CD4-positive, alpha-beta memory T cell (primary cell): ENCODE measurements at places on chromosomes 4 and X. TPM values are rescaled to one million over a fixed set of nuclear protein-coding genes. Genes with fewer than 3 reads are reported as not detected.
A peak's percentile ranks its signal among the peaks of the same experiment; 100 is the strongest.

- H3K36me3 ChIP-seq: no peaks in the 10 kb centered on the region
- DNase-seq: no peak
- no peaks in the 10 kb centered on the region for H3K4me1 ChIP-seq
- H3K27ac ChIP-seq: no peak overlapping the region
- H3K27me3 ChIP-seq: no peaks in the 10 kb centered on the region
Measured at GRCh38 chr4:139913995-139914598, 239.9 kb downstream of the MAML3 start.

DNA sequence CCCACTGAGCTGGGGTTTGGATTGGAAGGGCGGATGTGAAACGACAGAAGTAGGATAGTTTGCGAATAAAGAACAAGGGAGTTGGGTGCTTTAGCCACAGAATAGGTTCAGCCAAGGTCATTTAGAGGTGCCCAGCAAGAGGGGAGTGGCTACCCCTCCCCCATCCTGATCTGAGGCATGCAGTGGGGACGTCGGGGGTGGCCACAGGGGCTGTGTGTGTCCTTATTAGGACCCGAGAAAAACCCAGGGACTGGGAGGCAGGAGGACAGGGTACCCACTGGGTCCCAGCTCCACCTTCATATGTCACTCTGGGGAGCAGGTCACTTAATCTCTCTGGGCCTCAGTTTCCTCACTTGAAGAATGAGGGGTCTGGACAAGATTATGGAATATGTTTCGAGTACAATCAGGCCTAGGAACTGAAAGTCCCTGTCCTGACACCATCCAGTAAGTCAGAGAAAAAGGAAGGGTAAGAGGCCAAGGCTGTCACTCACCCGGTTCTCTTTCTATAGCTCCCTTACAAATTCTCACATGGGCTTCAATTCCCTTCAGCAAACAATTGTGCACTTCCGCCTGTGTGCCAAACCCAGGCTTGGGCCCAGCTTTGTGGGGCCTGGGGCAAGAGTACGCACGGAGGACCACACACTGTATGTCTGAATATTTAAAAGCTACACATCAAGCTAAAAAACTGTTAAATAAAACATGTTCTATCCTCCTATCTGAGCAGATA is 4.2 kb upstream of the NYX start:
- no peaks in the 10 kb centered on the region for H3K27me3 ChIP-seq
- H3K36me3 ChIP-seq: no peaks in the 10 kb centered on the region
- peaks cover 6% of the 10 kb centered on the region for H3K4me1 ChIP-seq
- no peak for DNase-seq
- no peak overlapping the region for H3K27ac ChIP-seq
- peak overlapping the region; percentile 41 for H3K4me3 ChIP-seq

GRCh38 chrX:107775734-107776511 is at the start of gene TSC22D3:
TSS of gene TSC22D3 (minus strand) at chrX:107775787. CDS start at chrX:107775419, 368 bp downstream.
- H3K27me3 ChIP-seq: no peaks in the 10 kb centered on the region
- peak within 1 kb of the TSS; percentile 48 for H3K4me3 ChIP-seq
- no peaks in the 10 kb centered on the region for H3K36me3 ChIP-seq
- H3K27ac ChIP-seq: peak within 1 kb of the TSS; percentile 52
- peak; percentile 62 for DNase-seq

- H3K4me3 ChIP-seq: no peak overlapping the region
- no peak for DNase-seq
- no peaks in the 10 kb centered on the region for H3K4me1 ChIP-seq
- no peaks in the 10 kb centered on the region for H3K27me3 ChIP-seq
Measured at GRCh38 chr4:74920704-74921103, 12.2 kb upstream of the PARM1 start.

DNA sequence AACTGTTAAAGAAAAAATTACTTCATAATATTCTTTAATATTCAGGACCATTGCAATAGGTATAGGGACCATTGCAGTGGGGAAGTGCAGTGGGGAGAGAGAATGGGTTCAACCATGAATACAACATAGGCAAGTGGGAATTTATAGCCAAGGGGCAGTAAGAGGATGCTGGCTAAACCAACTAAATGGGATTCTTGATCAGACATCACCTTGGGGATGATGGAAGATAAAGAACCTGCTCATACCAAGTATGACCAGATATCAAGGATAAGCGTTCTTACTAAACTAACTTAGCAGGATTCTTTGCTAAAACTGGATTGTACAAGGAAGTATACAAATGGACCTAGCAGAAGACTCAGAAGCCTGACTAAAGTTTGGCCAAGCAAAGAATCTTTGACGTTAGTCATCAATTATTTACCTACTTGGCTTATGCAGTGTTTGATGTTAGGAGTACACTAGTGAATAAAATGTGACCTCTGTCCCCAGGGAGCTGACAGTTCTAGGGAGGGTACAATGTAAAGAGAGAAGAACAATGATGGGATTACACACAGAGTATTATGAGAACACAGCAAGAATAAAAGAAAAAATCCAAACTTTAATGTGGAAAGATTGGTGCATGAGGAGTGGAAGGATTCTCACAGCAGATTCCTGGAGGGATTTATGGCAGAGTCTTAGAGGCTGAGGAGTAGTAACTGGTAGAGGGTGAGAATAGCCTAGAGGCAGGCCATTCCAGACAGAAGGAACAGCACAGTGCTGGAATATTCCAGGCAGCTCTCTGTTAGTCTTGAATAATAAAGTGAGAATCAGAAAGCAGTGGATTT is 54.7 kb upstream of the MYOZ2 start:
- no peaks in the 10 kb centered on the region for H3K4me1 ChIP-seq
- H3K27me3 ChIP-seq: no peaks in the 10 kb centered on the region
- no peak overlapping the region for H3K4me3 ChIP-seq
- H3K27ac ChIP-seq: no peak overlapping the region

GRCh38 chr4:142687547-142688275 is 158.4 kb downstream of the INPP4B start:
- H3K27me3 ChIP-seq: no peaks in the 10 kb centered on the region
- no peak overlapping the region for H3K27ac ChIP-seq
- H3K4me1 ChIP-seq: no peaks in the 10 kb centered on the region

GRCh38 chr4:65083076-65083475 is 587.2 kb downstream of the EPHA5 start:
- no peaks in the 10 kb centered on the region for H3K27me3 ChIP-seq
- H3K4me3 ChIP-seq: no peak overlapping the region
- no peak for DNase-seq

Gene TMSB15B
- total RNA-seq: 6.1 TPM

Gene MEPE
- not detected for total RNA-seq

Gene SPANXA1
- total RNA-seq: not detected

DNA sequence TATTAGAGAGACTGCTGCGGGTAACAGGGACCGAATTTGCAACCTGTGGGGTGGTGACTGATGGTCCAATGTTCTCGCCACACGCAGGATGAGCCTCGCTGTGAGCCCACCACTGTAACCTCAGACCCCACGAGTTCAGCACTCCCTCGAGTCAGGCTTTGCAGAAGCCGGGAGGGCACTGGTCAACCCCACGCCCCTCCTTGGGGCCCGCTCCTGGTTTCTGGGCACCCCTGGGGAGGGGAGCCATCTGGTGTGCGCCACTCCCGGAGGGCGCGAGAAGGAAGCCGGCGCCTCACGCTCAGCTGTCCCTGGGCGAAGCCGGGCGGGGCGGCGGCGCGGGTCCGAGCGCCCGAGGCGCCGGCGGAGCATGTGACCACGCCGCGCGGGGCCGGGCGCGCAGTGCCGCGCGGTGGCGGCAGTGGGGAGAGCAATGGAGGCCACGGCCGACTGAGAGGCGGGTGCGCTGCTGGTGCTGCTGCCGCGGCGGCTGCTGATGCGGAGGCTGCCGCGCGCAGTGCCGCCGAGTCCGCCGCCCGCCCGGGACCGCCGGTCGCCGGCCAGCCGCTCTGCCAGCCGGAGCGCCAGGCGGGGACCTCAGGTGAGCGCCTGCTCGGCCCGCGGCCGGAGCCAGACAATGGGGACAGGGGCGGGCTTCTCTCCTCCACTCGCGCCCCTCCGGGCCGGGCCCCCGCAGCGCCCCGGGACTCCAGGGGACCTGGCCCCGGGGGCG is 100.1 kb downstream of the CEP135 start:
- H3K36me3 ChIP-seq: no peaks in the 10 kb centered on the region
- no peak overlapping the region for H3K27ac ChIP-seq
- DNase-seq: peak; percentile 12
- peaks cover 20% of the 10 kb centered on the region for H3K27me3 ChIP-seq
- no peak overlapping the region for H3K4me3 ChIP-seq

DNA sequence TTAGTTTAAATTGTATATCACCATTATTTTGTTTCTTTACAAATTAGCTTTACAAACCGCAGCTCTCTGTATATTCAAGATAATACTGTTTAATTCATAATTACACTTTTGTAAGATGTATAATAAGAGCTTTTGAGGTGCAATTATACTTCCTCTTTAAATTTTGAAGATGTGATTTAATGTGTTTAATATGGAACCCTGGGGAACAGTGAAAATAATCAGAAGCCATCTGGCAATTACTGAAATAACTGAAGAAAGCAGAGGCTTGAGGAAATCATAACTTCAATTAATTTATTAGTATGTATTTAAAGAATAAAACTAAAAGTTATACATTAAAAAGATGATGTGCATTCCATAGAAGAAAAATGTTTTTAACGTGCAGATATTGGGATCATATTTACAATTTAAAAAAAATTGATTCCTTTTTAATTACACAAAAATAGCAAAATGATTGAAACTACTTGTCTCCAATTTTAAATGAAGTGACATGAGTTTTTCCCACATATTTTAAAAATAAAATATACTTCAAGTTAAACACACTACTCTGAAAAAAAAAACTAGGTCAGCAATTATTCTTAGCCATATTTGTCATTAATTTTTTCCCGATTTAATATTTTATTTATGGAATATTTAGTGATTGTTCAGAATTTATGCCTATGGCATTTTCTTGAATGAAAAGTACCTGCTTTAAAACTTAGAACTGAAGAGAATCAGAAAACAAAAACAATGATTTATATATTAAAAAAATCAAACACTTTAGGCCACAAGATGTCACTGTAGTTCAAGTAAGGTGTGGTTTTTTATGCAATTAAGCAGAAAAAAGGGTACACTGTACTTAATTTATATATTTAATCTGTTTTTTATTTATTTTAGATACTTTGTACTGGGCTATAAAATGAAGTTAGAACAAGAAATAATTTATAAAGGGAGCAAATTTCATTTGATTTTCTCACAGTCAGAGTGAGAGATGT is 942.7 kb upstream of the NDST4 start:
- H3K4me3 ChIP-seq: no peak overlapping the region
- H3K36me3 ChIP-seq: no peaks in the 10 kb centered on the region
- no peaks in the 10 kb centered on the region for H3K27me3 ChIP-seq
- no peak overlapping the region for H3K27ac ChIP-seq
- no peak for DNase-seq
- no peaks in the 10 kb centered on the region for H3K4me1 ChIP-seq

Gene AMTN
- not detected for total RNA-seq

Gene HSFX2
- total RNA-seq: not detected

- H3K36me3 ChIP-seq: no peaks in the 10 kb centered on the region
- H3K27ac ChIP-seq: no peak overlapping the region
- no peaks in the 10 kb centered on the region for H3K4me1 ChIP-seq
- no peak overlapping the region for H3K4me3 ChIP-seq
- no peaks in the 10 kb centered on the region for H3K27me3 ChIP-seq
Measured at GRCh38 chr4:182418054-182418734, 175.0 kb downstream of the TENM3 start.

Gene CACNA1F
- 1.2 TPM for total RNA-seq

DNA sequence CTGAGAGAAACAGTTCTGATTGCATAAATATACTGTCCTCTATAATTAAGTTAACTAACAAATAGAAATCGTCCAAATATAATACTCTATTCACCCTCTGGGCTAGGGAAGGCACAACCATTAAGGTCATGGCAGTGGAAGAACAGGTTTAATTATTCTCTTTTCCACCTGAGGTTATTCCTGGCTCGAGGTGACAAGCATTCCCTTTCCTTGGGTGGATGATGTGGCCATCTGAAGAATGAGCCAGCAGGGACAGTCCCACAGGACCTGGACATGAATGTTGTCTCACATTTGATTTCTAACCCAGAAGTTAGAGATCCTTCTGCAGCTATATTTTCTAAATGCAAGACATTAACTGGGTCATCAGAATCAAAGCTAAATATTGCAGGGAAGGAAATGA is 5.5 kb downstream of the IBSP start:
- no peaks in the 10 kb centered on the region for H3K36me3 ChIP-seq
- H3K27me3 ChIP-seq: no peaks in the 10 kb centered on the region
- H3K27ac ChIP-seq: no peak overlapping the region
- H3K4me1 ChIP-seq: no peaks in the 10 kb centered on the region
- DNase-seq: no peak
- no peak overlapping the region for H3K4me3 ChIP-seq

DNA sequence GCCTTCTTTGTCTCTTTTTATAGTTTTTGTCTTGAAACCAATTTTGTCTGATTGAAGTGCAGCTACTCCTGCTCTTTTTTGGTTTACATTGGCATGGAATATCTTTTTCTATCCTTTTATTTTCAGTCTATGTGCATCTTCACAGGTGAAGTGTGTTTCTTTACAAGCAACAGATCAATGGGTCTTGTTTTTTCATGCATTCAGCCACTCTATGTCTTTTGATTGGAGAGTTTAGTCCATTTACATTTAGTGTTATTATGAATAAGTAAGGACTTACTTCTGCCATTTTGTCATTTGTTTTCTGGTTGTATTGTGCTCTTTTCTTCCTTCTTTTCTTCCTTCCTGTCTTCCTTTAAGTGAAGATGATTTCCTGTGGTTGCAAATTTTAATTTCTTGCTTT is 224.4 kb downstream of the SLC39A8 start:
- H3K27me3 ChIP-seq: no peaks in the 10 kb centered on the region
- DNase-seq: no peak
- H3K36me3 ChIP-seq: no peaks in the 10 kb centered on the region
- no peak overlapping the region for H3K27ac ChIP-seq

Gene TREX2
- total RNA-seq: 4.0 TPM

DNA sequence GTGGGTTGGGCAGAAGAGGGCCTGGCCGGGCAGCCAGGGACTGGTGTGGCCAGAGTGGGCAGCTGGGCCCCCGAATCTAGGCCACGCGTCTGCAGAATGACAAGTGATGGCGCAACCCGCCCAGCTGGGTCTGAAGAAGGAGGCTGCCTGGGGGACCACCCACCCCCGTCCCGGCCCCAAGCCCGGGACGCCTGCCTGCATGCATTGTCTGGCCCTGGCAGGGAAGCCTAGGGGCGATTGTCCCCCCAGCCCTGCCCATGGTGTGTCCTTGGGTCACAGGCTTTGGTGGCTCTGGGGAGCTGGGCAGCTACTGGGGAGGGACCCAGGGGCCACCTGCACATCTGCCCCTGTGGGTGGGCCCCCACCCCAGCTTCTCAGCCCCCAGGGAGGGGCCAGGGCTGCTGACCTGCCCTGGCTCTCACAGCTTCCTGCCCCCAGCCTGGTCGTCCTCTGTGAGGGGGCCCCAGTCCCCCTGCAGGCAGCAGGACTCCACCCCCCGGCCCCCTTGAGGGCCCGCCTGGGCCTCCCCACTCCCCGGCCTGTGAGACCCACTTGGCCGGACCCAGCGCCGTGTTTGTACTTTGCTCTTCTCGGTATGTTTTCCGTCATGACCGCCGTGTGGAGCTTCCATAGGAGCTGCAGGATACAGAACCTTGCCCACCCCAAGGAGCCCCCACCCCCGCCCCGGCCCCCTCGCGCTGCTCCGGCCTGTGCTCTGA is 4.9 kb downstream of the FGFR3 start:
- H3K4me1 ChIP-seq: peaks cover 12% of the 10 kb centered on the region
- H3K27ac ChIP-seq: no peak overlapping the region
- peak; percentile 33 for DNase-seq
- peaks cover 17% of the 10 kb centered on the region for H3K27me3 ChIP-seq
